Breast epithelium (tissue), 4 donors: ENCODE measurements at places on chromosomes 1 and 21. TPM values are rescaled to one million over a fixed set of nuclear protein-coding genes. Genes with fewer than 3 reads are reported as not detected.

GRCh38 chr21:41783476-41784180 lies 16.8 kb upstream of the RIPK4 start:
- no peaks in the 10 kb centered on the region for H3K36me3 ChIP-seq
- no peak for DNase-seq
- H3K4me3 ChIP-seq, result no peak overlapping the region
- no peak overlapping the region for H3K27ac ChIP-seq
- H3K27me3 ChIP-seq, result no peaks in the 10 kb centered on the region
- H3K4me1 ChIP-seq, result no peaks in the 10 kb centered on the region

DNA sequence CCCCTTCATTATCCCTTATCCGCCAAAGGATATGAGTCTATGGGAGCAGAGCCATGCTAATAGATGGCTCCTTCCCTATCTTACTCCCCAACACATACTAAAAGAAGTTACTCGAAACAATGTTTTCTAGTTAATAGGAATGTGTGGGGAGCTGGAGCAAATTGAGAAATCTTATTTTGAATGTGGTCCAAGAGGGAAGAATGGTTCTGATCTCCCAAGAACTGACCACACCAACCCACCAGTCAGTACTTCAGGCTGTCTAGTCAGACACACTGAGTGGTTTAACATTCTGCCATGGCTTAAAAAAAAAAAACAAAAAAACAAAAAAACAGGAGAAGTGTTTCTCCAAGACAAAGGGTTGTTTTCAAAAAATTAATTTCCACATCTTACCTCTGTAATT lies 31.5 kb upstream of the DNASE2B start:
- H3K4me3 ChIP-seq, result no peak overlapping the region
- H3K27ac ChIP-seq, result peak overlapping the region; percentile 66
- H3K27me3 ChIP-seq, result no peaks in the 10 kb centered on the region

GRCh38 chr21:43911935-43912487 lies 47.0 kb downstream of the AGPAT3 start:
- no peak overlapping the region for H3K27ac ChIP-seq
- H3K27me3 ChIP-seq, result no peaks in the 10 kb centered on the region
- no peaks in the 10 kb centered on the region for H3K36me3 ChIP-seq

DNA sequence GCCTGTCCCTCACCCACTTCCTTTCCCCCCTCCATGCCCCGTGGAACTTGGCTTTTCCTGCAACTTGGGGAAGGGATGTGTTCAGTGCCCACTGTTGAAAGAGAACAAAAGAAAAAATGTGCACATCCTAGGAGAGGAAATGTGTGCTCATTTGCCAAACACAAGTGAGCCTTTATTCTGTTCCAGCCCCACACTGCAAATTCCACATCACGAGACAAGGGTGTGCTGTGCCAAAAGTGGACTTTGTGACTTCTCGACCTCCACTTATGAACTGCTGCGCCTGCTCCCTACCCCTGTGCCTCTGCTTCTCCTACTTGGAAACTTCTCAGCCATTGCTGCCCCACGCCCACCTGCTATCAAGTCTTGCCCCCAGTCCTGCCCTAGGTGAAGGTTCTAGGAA lies 97.0 kb upstream of the GRIK3 start:
- H3K27me3 ChIP-seq, result no peaks in the 10 kb centered on the region
- H3K4me1 ChIP-seq, result no peaks in the 10 kb centered on the region
- no peak overlapping the region for H3K4me3 ChIP-seq
- no peak overlapping the region for H3K27ac ChIP-seq
- no peaks in the 10 kb centered on the region for H3K36me3 ChIP-seq

GRCh38 chr1:218557731-218558130 lies 212.6 kb downstream of the TGFB2 start:
- H3K27ac ChIP-seq, result no peak overlapping the region
- peak; percentile 21 for DNase-seq
- H3K36me3 ChIP-seq, result no peaks in the 10 kb centered on the region
- no peaks in the 10 kb centered on the region for H3K27me3 ChIP-seq
- no peak overlapping the region for H3K4me3 ChIP-seq

GRCh38 chr1:17540255-17541001 lies 930 bp downstream of the ARHGEF10L start:
- H3K36me3 ChIP-seq, result no peaks in the 10 kb centered on the region
- peaks cover 4% of the 10 kb centered on the region for H3K4me1 ChIP-seq
- peak overlapping the region; percentile 78 for H3K4me3 ChIP-seq
- H3K27ac ChIP-seq, result peak overlapping the region; percentile 98
- H3K27me3 ChIP-seq, result no peaks in the 10 kb centered on the region
- no peak for DNase-seq

DNA sequence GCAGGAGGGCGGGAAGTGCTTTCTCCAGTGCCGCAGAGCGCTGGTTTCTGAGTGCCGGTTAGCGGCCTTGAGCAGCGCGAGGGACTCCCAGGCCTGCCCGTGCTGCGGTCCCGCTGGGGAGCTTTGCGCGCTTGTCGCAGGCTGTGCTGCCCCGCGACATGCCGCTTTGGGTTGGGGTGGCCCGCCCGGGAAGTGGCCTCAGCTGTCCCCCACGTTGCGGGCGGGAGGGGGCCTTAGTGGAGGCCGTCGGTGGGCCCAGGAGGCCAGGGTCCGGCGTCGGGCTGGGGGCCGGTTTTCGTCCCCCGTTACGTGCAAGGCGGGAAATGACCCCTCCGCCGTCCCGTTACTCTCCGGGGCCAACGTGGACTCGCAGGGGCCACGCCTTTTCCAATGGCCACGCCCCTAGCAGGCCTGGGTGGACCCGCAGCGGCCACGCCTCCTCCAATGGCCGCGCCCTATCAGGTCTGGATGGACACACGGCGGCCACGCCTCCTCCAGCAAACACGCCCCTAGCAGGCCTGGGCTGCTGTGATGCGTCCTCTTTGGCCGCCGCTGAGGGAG lies 977 bp upstream of the C1orf174 start:
- no peaks in the 10 kb centered on the region for H3K4me1 ChIP-seq
- DNase-seq, result peak; percentile 98
- H3K4me3 ChIP-seq, result peak overlapping the region; percentile 84
- no peaks in the 10 kb centered on the region for H3K27me3 ChIP-seq
- no peaks in the 10 kb centered on the region for H3K36me3 ChIP-seq

DNA sequence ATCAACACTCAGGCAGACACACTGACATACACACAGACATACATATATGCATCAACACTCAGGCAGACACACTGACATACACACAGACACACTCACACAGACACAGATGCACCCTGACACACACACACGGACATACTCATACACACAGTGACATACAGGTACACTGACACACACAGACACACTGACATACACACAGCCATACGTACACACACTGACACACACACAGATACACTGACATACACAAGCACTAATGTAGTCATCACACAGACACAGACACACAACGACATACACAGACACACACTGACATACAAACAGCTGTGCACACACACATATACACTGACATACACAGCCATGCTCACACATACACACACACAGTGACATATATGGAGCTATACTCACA lies 131.0 kb upstream of the CSF3R start:
- H3K36me3 ChIP-seq, result no peaks in the 10 kb centered on the region

- H3K4me1 ChIP-seq, result no peaks in the 10 kb centered on the region
- no peak overlapping the region for H3K27ac ChIP-seq
- H3K4me3 ChIP-seq, result no peak overlapping the region
- H3K27me3 ChIP-seq, result no peaks in the 10 kb centered on the region
- no peaks in the 10 kb centered on the region for H3K36me3 ChIP-seq
Measured at GRCh38 chr1:33088119-33088906, 7.4 kb downstream of the AZIN2 start.

GRCh38 chr1:161179698-161180097 lies 2.4 kb upstream of the B4GALT3 start:
- no peak for DNase-seq
- no peak overlapping the region for H3K4me3 ChIP-seq
- no peak overlapping the region for H3K27ac ChIP-seq
- H3K27me3 ChIP-seq, result no peaks in the 10 kb centered on the region

DNA sequence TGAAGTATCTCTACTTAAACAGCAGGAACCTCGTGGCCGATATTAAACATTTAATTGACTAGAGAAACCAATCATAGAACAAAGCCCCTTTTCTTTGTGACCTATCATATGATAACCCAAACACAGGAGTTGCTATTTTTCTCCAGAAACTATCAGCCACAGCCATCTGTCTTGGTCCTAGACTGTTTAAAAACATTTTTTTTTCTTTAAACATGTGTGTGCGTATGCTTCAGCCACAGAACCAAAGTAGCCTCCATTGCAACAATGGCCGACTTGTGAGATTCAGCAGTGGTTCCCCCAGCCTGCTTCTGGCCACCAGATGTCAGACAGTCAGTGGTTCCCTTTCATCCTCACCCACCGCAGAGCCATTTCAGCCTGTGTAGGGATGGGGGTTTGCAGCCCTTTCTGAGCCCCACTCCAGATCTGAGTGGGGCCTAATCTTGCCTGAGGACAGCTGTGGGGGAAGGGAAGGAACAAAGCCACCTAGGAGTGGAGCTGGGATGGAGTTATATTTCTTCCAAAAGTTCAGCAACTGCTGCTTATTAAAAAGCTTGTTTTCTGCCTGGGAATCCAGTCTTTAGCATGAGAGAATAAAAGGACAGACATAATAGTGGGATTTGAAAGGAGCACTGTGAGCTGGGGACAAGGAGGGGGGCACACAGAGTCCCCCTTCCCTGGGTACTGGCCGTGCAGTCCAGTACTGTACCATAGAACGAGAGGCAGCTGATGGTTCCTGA lies 11.7 kb upstream of the IGSF3 start:
- H3K4me3 ChIP-seq, result no peak overlapping the region
- H3K36me3 ChIP-seq, result no peaks in the 10 kb centered on the region
- DNase-seq, result no peak
- no peaks in the 10 kb centered on the region for H3K4me1 ChIP-seq
- no peak overlapping the region for H3K27ac ChIP-seq

- H3K4me1 ChIP-seq, result no peaks in the 10 kb centered on the region
- H3K27me3 ChIP-seq, result no peaks in the 10 kb centered on the region
- no peaks in the 10 kb centered on the region for H3K36me3 ChIP-seq
- peak; percentile 33 for DNase-seq
- H3K27ac ChIP-seq, result peak overlapping the region; percentile 25
Measured at GRCh38 chr21:39525129-39525528, 73.4 kb downstream of the SH3BGR start.

DNA sequence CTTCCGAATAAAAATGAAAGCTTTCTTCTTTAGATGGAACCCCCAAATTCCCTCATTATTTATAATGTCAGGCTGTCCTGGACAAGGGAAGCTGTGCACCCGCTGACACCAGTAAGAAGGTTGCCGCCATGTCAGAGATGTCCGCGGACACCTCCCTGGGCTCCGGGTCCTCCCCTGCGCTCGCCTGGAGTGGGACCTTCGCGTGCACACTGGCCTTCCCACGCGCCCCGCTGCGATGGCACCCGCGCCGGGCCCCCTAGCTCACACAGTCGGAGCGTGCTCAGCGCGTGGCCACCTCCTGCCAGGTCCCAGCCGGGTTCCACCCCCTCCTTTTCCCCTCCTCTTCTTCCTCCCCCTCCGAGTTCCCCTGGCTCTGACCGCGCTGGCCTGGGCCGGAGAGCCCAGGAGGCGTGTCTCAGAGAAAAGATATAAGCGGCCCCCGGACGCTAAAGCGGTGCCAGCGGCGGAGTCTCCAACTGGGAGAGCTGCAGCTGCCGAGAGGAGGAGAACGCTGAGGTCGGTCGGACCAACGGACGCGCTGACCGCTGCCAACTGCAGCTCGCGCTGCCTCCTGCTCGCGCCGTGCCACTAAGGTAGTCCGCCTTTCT lies at the start of gene G0S2:
TSS of gene G0S2 (plus strand) at position 456 of the 608 bp plus-strand sequence. CDS start 273 bp downstream, outside the sequence.
- H3K36me3 ChIP-seq, result no peaks in the 10 kb centered on the region
- peak within 1 kb of the TSS; percentile 16 for H3K27ac ChIP-seq
- H3K4me3 ChIP-seq, result peak within 1 kb of the TSS; percentile 54
- no peaks in the 10 kb centered on the region for H3K4me1 ChIP-seq

- H3K27me3 ChIP-seq, result no peaks in the 10 kb centered on the region
- no peak for DNase-seq
- no peaks in the 10 kb centered on the region for H3K36me3 ChIP-seq
- H3K4me3 ChIP-seq, result no peak overlapping the region
Measured at GRCh38 chr1:170634293-170634692, 29.6 kb upstream of the PRRX1 start.

Gene FLG2
- not detected for total RNA-seq

Gene PRCC
- 24.9 TPM for total RNA-seq

Gene LRRC52
- total RNA-seq, result not detected

Gene DHCR24
- total RNA-seq, result 149 TPM

Gene TNNT2
- total RNA-seq, result 1.3 TPM

Gene TTC4
- 26.9 TPM for total RNA-seq

Gene OR6K3
- total RNA-seq, result not detected

Gene CACHD1
- total RNA-seq, result 25.3 TPM

Gene KPRP
- not detected for total RNA-seq

Gene KCNC4
- total RNA-seq, result 5.2 TPM

Gene OR2AK2
- total RNA-seq, result not detected
